Activated T-helper 1 cell treated with anti-CD3 and anti-CD28 coated beads, Interleukin-2, amount 50 U/mL, for 16 hours (primary cell): ENCODE measurements at places on chromosomes 7 and 10.

GRCh38 chr10:29845166-29845565 is 210.4 kb upstream of the SVIL start:
- no peak for DNase-seq

GRCh38 chr7:922334-923107 is 32.0 kb downstream of the ADAP1 start:
- DNase-seq: no peak

DNA sequence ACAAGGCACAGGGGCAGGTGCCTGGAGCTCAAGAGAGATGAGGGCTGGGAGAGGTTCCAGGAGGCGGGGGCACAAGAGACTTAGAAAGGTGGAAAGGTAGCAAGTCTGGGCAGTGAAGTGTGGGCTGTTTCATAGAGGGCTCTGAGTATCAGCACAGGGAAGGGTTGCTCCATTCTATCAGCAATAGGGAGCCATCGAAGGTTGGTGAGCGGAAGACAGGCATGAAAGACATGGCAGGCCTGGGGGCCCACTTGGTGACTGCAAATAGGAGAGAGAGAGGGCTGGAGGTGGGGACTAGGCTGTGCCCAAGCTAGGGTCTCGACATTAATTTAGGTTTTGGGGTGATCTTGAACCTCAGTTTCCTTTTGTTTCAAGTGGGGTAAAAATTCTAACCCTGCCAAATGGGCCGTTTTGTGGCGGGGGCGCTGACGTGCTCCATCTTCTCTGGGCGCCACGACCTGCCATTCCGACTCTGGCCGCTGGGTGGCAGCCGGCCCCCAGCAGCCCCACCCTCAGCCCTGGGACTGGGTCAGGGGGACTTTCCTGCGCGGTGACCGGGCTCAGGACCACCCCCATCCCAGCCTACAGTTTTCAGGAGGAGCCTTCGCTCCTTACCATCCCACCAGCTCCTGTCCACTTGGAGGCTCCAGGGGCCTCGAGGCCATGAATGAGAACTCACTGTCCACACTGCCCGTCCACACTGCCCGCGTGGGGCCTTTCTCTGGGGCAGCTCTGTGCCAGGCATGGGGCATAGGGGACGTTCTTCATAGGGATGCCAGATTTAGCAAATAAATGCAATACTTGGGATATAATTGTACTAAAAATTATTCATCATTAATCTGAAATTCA is 37.2 kb upstream of the PCBD1 start:
- DNase-seq: peak; percentile 21

DNA sequence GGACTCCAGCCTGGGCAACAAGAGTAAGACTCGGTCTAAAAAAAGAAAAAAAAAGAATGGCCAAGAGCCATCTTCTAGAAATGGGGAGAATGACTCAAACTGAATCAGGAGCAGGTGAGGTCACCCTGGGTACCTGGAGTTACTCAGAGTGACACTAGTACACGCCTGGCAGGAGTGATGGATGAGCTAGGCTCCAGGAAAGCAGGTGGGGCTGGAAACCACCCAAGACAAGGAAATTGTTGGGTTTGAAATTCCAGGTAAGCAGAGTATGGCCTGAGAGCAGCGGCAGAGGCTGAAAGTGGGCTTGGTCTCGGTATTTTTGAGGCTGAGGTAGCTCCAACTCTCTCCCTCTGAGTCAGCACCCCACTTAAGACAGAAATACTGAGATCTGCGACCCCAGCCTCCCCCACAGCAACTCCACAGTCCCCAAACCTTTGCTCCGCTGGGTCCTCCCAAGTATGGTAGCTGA is 18.5 kb downstream of the DDIT4 start:
- peak; percentile 47 for DNase-seq

DNA sequence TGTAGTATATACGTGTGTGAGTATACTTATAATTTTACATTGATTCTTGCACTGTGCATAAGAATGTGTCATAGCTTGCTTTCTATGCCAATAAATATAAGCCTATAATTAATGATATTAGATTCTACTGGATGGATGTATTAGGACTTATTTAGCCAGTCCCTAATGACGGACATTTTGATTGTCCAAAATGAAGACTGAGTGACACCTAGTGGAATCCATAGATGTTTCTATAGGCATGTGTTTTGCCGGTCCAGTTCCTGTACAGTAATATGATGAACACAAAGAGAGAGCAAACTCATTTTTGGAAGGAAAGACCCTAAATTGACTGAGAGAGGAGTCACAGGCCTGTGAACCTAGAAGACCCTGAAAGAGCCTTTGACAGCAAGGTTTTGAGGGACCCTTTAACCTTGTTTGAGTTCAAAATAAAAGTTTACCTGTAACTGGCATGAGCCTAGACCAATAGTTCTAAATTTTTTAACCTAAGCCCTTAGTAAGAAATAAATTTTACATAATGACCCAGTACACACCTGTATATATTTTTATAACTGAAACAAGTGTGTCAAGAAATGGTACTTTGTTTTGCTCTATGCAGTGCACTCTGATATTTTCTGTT is 42.4 kb upstream of the AGBL3 start:
- DNase-seq: no peak

GRCh38 chr10:74750848-74751274 is 75.5 kb upstream of the KAT6B start:
- DNase-seq: no peak

GRCh38 chr7:127941476-127942210 is 89.6 kb downstream of the LRRC4 start:
- DNase-seq: no peak

GRCh38 chr10:23106331-23107072 is 11.1 kb downstream of the MSRB2 start:
- no peak for DNase-seq

- DNase-seq: no peak
Observed at GRCh38 chr7:147199868-147200267, 1083.3 kb downstream of the CNTNAP2 start.

GRCh38 chr10:34710391-34710751 is 104.7 kb downstream of the PARD3 start:
- DNase-seq: no peak

- DNase-seq: no peak
Observed at GRCh38 chr10:112383325-112383724, 9.4 kb downstream of the ACSL5 start.

DNA sequence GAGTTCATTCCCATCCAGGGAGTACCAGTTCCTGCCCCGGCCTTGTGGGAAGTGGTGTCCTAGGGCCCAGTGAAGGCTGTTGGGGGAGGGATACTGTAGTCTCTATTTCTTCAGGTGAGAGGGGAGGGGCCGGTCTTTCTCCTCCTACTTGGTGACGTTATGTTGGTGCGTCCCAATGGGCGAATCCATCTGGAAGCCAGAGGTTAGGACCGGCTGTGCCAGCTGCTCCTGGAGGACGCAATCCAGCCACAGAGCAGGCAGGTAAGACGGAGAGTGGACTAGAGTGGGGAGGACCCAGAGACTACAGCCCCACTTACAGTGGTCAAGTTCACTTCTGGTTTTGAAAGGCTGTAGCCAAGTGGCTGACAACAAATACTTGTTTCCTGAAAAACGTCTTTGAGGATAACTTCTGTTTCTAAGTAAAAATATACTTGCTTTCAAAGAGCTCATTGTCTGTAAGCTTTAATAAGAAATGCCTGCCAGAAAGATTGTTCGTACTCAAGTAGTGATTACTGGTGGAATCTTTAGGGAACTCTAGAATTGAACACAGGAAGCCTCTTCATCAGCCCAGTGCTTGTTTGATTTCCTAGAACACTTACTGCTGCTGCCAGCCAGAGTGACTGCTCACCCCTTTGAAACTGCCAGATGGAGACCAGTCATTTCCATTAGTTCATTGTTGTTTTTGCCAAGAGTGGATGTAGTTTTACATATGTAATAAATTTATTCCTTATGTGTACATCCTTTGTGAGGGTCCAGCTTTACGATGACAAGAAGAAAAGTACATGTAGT is 25.4 kb downstream of the RBM33 start:
- no peak for DNase-seq

GRCh38 chr10:127040756-127041155 is 135.5 kb downstream of the DOCK1 start:
- no peak for DNase-seq

DNA sequence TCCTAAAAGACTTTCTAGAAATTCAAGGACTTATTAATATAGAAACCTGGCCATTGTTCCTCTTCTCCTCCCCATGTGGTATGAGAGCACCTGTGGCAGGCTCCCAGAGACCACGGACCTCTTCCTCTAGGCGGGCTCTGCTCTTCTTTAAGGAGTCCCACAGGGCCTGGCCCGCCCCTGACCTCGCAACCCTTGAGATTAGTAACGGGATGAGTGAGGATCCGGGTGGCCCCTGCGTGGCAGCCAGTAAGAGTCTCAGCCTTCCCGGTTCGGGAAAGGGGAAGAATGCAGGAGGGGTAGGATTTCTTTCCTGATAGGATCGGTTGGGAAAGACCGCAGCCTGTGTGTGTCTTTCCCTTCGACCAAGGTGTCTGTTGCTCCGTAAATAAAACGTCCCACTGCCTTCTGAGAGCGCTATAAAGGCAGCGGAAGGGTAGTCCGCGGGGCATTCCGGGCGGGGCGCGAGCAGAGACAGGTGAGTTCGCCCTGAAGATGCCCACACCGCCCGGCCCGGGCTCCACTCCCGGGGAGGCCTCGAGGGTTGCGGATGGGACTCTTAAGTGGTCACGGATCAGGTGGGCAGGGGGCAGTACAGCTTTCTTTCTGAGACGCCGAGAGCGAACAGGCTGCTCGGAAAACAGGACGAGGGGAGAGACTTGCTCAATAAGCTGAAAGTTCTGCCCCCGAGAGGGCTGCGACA is at the start of gene SLC26A4:
SLC26A4 (plus strand) TSS at position 448 of the 700 bp plus-strand sequence. CDS start 814 bp downstream, outside the sequence.
- no peak for DNase-seq

- no peak for DNase-seq
Observed at GRCh38 chr10:125201108-125201524, 40.8 kb upstream of the CTBP2 start.

DNA sequence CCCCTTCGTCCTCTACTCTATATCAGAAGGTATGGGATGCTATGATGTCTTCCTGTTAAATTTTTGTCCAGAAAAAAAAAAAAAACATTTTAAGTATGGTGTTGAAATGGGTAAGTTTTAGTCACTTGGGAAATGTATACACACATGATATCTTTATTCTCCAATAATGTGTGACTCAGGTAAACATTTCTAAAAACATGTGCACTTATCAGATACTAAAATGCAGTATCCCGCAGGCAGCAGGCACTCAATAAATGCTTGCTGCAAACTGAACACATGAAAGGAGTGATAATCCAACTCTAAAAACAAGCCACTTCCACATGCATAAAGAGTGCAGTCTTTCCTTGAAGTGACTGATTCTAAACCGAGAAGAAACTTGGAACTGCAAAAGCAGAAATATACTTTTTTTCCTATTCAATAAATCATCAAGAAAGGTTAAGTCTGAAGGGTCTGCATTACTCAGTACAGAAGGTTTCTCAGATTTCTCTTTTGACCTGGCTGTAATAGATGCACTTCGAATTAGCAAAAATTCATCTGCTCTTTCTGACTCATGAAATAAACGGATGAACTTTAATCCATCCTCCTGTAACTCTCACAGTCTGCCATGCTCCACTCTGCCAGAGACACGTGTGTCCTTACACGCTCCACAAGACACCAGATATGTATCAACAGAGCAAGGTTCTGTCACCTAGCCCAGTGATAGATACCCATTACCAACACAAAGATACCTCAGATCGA is 84.0 kb downstream of the HIPK2 start:
- DNase-seq: no peak

DNA sequence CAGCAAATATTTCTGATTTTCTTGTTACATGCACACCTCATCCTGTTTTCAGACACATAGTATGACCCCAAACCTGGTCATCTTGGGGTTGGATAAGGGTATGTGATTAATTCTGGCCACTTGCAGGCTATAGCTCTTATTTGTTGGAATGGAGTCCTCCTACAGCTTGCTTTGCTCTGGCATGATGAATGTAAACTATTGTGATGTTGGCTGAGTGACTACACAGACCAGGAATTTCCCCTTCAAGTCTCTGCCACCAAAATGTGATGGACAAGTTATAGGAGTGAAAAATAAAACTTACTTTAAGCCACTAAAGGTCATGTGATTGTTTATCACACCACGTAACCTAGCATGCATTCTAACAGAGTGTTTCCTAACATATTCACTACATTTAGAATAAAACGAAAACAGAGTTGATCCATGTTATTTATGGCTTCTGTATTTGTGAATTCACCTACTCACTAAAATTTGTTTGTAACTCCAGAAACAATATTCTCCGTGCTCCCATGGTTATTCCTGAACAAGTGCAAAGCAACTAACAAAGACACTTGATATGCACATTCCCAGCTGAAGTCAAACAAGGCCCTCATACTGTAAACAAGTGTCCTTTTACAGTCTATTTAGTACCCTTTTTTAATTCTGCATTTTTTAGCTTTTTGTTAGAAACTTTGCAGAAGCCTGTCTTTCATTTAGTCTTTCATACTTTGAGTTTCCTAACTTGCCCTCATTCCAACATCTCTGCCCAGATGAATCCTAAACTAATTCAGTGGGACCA is 599.2 kb upstream of the PCDH15 start:
- no peak for DNase-seq

DNA sequence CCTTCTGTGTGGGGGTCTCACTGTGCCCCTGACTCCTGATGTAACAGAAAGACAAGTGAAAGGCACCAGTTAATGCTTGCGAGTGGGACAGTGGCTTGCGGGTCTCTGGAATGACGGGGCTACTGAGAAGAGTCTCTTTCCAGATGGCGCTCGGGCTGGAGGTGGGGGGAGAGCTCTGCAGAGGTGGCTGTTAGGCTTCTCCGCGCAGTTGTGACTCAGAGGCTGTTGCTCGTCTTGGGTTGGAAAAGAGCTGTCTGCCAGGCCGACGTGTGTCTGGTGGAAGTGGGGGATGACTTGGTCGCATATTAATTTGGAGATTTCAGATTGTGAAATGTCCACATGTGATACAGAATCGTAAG is 27.9 kb upstream of the SH2B2 start:
- DNase-seq: no peak

DNA sequence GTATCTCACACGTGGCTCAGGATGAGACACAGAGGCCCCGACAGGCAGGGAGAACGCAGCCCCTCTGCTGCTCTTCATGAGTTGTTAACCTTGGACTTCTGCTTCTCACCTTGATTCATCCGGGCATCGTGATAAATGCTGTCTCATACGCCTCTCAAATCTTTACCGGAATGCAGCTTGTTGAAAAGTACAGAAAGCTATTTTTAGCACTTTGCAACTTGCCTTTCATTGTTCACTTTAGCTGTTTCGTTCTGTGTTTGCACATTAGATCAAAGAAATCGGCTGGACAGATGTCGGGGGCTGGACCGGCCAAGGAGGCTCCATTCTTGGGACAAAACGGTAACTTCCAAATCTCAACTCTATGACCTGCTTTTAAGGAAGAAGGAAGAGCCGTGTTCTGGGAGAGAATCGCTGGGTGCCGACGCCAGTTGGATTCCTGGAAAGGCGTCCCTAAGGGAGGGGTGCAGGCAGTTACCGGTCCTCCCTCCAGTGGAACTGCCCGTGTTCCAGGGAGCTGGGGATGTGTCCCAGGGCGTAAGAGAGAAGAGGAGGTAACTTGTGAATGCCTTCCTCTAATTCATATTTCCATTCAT is 49.3 kb downstream of the PFKP start:
- DNase-seq: no peak

- DNase-seq: no peak
Observed at GRCh38 chr7:30001998-30002397, 12.4 kb upstream of the SCRN1 start.
